HFFc6 (cell line): ENCODE measurements at places on chromosomes 7 and 10. TPM values are rescaled to one million over a fixed set of nuclear protein-coding genes. Genes with fewer than 3 reads are reported as not detected.

Gene STEAP1B
- 33.1 to 94.3 TPM (median 54.5 TPM) in 3 replicates for total RNA-seq

Gene TRPV6
- total RNA-seq = not detected in 3 replicates

Gene MKI67
- total RNA-seq = 41.5 and 70.7 TPM in 2 replicates

Gene SPDYE9
- not detected in 3 replicates for total RNA-seq

Gene TUBGCP2
- total RNA-seq = 69.8 to 78.0 TPM (median 76.4 TPM) in 3 replicates

Gene IDI2
- total RNA-seq = not detected in 2 replicates

Gene STRIP2
- total RNA-seq = 1.2 to 3.3 TPM (median 2.1 TPM) in 3 replicates

Gene RASSF4
- 0.79 to 3.8 TPM (median 0.90 TPM) in 3 replicates for total RNA-seq

- H3K4me3 ChIP-seq = no peak overlapping the region
- DNase-seq = no peak
- no peaks in the 10 kb centered on the region; the same call in 1 of the 2 replicates for H3K4me1 ChIP-seq
- no peak overlapping the region for H3K27ac ChIP-seq
Measured at GRCh38 chr10:103593022-103593570, 99.6 kb downstream of the NEURL1 start.

GRCh38 chr7:137975221-137975620 lies 26.7 kb downstream of the CREB3L2 start:
- H3K36me3 ChIP-seq = peaks cover 45% of the 10 kb centered on the region
- peaks cover 19% of the 10 kb centered on the region for H3K4me1 ChIP-seq
- peak; percentile 73 for DNase-seq
- H3K4me3 ChIP-seq = peak overlapping the region; percentile 81
- H3K27me3 ChIP-seq = peaks cover 4% of the 10 kb centered on the region; the same call in 1 of the 2 replicates

DNA sequence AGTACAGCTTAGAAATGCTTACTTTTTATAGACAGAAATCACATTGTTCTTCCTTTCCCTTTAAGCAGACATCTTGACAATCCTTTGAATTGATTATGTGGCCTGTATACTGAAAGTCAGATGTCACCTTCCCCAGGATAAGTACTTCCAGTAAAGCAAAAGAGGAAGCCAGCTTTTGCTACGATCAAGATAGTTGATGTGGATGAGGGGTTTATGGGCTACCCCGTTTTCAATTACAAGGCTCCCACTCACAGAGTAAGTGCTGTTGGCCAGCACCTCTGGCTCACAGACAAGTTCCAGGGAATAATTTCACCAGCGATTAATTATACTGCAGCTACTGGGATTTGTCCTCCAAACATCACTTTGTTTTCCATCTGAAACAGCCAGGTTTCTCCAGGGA lies 95.1 kb upstream of the SAMD8 start:
- H3K27me3 ChIP-seq = peaks cover 2% of the 10 kb centered on the region
- no peak overlapping the region for H3K4me3 ChIP-seq
- H3K4me1 ChIP-seq = peaks cover 11% of the 10 kb centered on the region; the same call in 1 of the 2 replicates
- H3K36me3 ChIP-seq = no peaks in the 10 kb centered on the region; the same call in 1 of the 2 replicates
- no peak overlapping the region for H3K27ac ChIP-seq

- H3K27ac ChIP-seq = peak overlapping the region; percentile 72
- DNase-seq = peak; percentile 27
- peaks cover 1% of the 10 kb centered on the region; the same call in 1 of the 2 replicates for H3K27me3 ChIP-seq
- H3K4me1 ChIP-seq = peaks cover 32% of the 10 kb centered on the region
- peak overlapping the region; percentile 79 for H3K4me3 ChIP-seq
- H3K36me3 ChIP-seq = no peaks in the 10 kb centered on the region
Measured at GRCh38 chr10:89567576-89568245, 32.3 kb upstream of the SLC16A12 start.

- no peak overlapping the region for H3K4me3 ChIP-seq
- no peaks in the 10 kb centered on the region for H3K4me1 ChIP-seq
- peaks cover 6% of the 10 kb centered on the region for H3K27me3 ChIP-seq
- no peaks in the 10 kb centered on the region for H3K36me3 ChIP-seq
- H3K27ac ChIP-seq = no peak overlapping the region
Measured at GRCh38 chr7:5083311-5083711, 37.7 kb downstream of the RBAK start.

DNA sequence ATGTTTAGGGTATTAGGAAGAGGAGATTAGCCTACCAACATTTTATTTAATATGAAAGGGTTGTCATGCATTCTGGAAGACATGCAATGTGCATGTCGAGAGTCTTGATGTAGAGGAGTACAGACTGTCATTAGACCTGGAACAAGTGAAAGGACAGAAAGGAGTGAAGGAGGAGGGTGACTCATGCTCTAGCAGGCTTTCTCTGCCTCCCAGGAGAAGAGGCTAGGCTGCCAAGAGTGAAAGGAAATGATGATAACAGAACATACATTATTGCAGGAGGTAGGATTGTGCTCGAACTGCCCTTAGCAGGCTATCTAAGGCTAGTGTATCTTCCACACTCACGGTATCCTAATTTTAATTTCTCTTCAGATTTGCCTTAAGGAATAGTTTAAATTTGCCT lies 228.8 kb downstream of the EXOC4 start:
- H3K27me3 ChIP-seq = no peaks in the 10 kb centered on the region; the same call in 1 of the 2 replicates
- peak; percentile 13 for DNase-seq
- peaks cover 12% of the 10 kb centered on the region; the same call in 1 of the 2 replicates for H3K36me3 ChIP-seq
- no peak overlapping the region for H3K4me3 ChIP-seq
- peaks cover 18% of the 10 kb centered on the region for H3K4me1 ChIP-seq

DNA sequence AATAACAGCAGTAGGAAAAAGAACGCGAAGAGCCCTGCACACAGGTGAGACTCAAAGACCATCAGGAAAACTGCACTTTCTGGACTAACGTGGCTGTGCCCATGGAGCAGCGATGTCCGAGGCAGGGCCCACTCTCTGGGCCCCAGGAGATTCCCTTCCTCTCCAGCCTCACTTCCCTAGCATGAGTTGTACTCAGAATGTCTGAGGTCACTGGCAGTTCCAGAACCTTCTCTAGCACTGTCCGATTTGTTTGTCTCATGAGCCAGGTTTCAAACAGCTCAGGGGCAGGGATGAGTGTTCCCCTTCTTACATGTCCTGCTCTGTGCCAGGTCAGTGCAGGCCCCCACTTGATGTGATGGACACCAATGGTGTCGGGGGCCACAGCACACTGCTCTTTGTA lies 484.2 kb downstream of the PTPRN2 start:
- no peak overlapping the region for H3K27ac ChIP-seq
- no peaks in the 10 kb centered on the region; the same call in none of the 2 replicates for H3K27me3 ChIP-seq
- H3K4me1 ChIP-seq = no peaks in the 10 kb centered on the region
- H3K4me3 ChIP-seq = no peak overlapping the region
- DNase-seq = no peak

DNA sequence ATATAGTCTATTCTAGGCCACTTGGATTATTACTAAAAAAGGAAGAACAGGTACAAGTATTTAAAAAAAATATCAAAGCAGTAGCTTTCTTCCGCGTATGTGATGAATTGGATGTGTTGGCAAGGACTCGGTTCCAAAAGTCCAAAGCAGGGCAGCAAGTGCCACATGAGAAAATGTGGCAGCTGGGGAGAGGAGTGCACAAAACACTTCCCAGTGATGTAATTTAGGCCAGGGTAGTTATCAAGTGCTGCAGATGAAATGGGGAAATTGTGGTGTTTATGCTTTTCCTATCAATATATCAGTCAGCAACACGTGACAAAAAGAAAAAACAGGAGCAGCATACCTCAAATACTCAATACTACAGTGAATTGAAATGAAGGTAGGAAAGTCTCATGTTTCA lies 7.0 kb downstream of the RHOBTB1 start:
- no peak overlapping the region for H3K27ac ChIP-seq
- H3K27me3 ChIP-seq = peaks cover 1% of the 10 kb centered on the region
- H3K36me3 ChIP-seq = peaks cover 27% of the 10 kb centered on the region
- no peak overlapping the region for H3K4me3 ChIP-seq
- H3K4me1 ChIP-seq = peaks cover 46% of the 10 kb centered on the region
- DNase-seq = no peak

DNA sequence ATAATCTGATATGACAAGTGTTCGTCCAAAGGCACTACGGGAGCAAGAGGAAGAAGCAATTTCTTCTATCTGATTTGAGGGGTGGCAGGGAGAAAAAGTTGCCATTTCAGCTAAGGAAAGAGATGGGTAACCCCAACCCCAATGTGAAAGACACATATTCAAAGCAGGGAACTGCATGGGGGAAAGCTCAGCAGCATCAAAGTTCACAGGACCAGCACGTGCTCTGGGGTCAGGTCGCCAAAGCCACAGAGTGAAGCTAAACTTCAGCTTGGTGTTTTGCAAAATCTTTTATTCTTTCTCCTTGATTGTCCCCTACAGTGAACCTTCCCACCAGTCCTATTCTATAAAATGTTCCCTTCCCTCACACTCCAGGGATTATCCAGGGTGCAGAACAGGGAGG lies 112.8 kb upstream of the PPP2R2D start:
- no peak overlapping the region for H3K4me3 ChIP-seq
- H3K27ac ChIP-seq = no peak overlapping the region
- no peak for DNase-seq
- H3K36me3 ChIP-seq = no peaks in the 10 kb centered on the region; the same call in 1 of the 2 replicates
